ENCODE measurements at places on chromosomes 11 and 22. TPM values are rescaled to one million over a fixed set of nuclear protein-coding genes. Genes with fewer than 3 reads are reported as not detected.

Gene MICAL2
- 36.7 TPM for total RNA-seq

Gene RIC8A
- total RNA-seq: 136 TPM

Gene NCR3LG1
- 14.4 TPM for total RNA-seq

Gene MYBPC3
- not detected for total RNA-seq

Gene RASD2
- total RNA-seq: 0.22 TPM

Gene MOV10L1
- total RNA-seq: 0.43 TPM

Gene ROBO3
- 4.9 TPM for total RNA-seq

Gene ACCSL
- total RNA-seq: not detected

All from articular chondrocyte of knee joint (primary cell).